ENCODE measurements at places on chromosomes 6 and 20.

DNA sequence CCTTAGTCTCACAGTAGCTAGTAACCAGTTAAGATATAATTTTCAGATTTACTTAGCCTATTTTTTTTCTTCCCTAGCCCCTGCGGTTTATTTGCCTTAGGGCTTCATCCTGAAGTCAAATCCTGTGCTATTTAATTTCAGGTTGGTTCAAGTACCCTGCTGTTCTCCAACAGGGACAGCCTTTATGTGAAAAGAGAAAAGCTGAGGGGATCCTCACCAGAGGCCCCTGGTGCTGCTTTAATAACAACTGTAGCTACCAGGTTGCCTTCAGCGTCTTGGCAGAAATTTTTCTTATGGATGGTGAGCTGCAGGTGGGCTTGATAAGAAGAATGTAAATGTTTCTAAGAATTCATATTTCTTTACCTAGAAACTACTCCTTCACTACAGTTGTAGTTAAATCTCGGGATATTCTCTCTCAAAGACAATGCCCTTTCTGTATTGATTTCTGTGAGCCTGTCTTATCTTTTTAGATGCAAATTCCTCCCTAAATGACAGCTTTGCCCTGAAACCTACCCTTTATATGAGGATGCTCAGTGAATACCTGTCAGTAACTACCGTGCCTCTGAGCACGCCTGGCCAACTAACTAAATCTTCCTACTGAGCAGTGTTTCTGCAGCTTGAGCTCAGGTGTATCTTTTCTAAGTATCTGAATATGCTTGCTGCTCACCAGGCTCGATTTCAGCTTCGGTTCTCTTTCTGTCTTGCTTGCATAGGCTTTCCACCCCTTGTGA, 320.5 kb downstream of the MMUT start:
- no peak for DNase-seq

DNA sequence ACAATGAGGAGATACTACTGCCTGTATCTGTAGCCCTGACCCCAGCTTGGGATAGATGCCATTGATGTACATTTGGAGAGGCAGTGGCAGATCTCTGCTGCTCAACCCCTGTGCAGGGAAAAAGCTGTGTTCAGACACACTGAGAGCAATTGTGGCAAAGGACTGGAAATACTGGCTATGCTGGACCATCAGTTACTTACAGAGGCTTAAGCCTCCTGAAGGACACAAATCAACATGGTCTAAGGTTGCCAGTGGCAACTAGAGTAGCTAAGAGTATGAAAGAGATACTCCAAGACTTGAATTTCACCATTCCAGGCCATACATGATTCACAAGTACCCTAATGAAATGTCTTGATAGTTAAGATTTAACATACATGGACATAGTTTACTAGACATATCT, 32.4 kb upstream of the ENPP4 start:
- DNase-seq: no peak

- DNase-seq: no peak
These were observed 1.1 kb downstream of the GLP1R start for GRCh38 chr6:39049575-39050283.

DNA sequence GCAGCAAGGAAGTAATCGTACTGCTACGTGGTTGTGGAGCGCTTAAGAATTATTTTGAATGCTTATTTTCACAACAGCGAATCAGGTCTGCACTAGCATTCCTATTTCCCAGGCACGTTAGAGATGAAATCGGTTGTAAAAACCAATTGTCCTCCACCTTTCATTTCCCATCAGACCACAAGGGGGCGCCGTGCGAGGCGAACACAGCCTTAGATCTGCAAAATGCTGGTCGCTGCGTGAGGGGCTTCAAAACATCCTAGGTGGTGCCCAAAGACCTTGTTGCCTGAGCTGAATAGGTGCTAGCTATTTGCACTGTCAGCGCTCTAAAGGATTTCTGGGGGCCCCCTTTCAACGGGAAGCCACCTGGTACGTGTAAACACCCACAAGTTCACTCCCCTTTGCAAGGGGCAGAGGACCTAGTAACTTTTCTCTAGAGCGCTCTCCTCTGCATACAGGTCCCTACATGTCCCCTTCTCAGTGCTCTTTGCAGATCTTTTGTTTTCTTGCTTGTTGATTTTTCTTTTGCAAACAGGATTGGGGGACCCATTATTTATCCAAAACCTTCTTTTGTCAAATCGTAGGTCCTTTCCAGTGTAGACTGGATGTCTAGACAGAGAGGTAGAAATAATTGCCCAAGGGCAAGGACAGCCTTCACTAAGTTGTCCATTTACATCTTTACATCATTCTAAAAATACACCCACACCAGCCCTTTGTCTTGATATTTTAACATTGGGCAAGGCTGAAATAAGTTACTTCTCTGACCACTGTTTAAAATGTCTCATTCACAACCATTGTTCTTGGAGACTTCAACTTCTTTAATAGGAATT, 59.8 kb downstream of the NEDD9 start:
- peak; percentile 78 for DNase-seq

DNA sequence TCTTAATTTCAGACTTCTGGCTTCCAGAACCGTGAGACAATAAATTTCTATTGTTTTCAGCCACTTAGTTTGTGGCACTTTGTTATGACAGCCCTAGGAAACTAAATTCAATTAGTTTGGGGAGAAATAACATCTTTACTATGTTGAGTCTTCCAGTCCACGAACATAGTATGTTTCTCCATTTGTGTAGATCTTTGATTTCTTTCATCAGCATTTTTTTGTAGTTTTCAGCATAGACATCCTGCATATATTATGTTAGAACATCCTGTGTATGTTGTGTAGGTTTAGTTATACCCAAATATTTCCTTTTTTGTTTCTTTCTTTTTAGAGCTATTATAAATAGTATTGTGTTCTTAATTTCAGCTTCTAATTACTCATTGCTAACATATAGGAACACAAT, 18.0 kb upstream of the HMGA1 start:
- DNase-seq: no peak

GRCh38 chr20:55880361-55880760, 125.0 kb downstream of the CBLN4 start:
- no peak for DNase-seq

DNA sequence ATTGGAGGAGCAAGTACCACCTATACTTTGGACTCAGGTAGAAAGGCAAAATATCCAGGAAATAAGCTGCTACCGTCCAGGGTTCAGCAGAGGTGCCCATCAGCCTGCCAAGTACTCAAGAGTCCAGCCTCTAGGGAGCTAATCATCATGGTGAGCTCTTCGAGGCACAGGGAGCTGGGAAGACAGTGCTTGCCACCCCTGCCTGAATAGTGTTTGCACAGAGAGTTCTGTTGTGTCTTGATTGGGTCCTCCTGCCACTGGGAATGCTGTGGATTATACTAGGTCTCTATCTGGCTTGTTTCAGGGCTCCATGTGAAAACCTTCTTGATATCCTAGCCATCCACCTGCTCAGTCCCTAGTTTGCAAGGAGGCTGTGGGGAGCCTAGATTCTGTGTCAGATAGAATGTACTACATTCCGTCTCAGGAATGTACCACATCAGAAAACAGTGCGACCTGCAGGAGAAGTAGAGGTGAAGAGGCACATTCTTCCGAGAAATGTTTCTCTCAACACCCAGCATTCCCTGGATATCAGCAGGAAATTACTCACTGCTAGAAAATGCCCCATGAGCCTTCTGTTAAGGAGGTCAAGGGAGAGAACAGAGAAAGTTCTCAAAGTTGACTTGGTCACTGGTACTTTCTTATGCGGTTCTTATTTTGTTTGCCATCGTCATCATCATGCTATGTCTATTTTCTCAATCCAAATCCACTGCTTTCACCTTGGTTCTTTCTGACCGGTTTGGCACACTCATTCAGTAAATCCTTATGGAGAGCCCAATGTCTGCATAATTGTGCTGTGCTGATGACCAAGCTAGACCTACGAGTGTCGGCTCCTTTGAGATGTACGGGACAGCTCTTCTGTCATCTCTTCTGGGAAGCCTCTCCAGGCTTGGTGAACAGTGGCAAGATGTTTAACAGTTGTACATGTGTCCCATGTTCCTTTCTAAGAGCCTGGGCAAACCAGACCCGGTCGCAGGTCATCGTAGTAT, 30.7 kb downstream of the PTPN1 start:
- DNase-seq: no peak

DNA sequence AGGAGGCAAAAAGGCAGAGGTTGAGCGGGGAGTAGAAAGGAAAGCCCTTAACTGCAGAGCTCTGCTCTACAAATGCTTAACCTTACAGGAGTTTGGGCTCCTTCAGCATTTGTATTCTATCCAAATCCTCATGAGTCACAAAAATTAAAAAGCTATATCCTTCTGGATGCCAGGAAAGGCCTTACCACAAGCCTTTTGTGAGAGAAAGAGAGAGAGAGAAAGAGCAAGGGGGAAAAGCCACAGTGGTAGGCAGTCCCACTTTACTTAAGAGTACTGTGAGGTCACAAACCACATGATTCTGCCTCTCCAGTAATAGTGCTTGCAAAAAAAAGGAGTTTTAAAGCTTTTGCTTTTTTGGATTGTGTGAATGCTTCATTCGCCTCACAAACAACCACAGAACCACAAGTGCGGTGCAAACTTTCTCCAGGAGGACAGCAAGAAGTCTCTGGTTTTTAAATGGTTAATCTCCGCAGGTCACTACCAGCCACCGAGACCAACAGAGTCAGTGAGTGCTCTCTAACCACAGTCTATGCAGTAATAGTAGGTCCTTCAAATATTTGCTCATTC, at the start of gene RUNX2:
TSS of gene RUNX2 (plus strand) at position 375 of the 567 bp plus-strand sequence. CDS start 397 bp downstream, outside the sequence.
- peak; percentile 24 for DNase-seq

GRCh38 chr6:136963259-136963658, 41.2 kb downstream of the SLC35D3 start:
- DNase-seq: no peak

GRCh38 chr6:82025271-82025670, 222.3 kb downstream of the IBTK start:
- no peak for DNase-seq

- peak; percentile 30 for DNase-seq
These were observed 126.9 kb downstream of the KCNQ5 start for GRCh38 chr6:72748759-72749158.

DNA sequence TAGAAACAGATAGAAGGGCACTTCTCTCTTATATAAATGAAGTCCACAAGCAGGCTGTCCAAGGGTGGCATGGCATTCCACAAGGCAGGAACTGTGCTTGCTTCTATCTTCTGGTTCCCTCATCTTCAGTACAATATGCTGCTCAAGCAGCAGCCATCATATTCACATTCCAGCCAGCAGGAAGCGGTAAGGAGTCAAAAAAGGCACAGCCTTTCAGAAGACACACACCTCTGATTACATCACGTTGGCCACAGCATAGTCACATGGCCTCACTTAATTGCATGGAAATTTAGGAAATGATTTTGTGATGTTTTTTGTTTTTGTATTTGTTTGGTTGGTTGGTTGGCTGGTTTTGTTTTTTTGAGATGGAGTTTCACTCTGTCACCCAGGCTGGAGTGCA, 19.0 kb downstream of the REM1 start:
- DNase-seq: no peak

- no peak for DNase-seq
These were observed 72.7 kb upstream of the GATA5 start for GRCh38 chr20:62548471-62548870.

GRCh38 chr20:63873477-63873971, 8.5 kb downstream of the TPD52L2 start:
- DNase-seq: peak; percentile 17

DNA sequence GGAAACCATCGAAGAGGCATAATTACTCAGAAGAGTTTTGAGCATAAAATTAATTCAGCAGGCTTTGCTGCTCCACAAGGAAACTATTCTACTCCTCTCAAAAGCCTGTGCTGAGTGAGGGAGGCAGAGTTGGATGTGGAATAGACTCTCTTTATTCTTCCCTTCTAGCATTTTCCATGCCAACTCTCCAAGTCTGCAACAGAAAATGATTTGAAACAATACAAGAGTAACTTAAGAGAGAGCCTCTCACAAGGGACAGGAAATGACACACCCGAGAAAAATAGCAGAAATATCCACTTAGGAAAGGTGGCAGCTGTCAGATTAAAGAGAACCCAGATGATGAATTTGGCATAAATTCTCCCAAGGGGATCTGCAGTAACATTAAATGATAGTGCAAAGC, 26.3 kb upstream of the LAMP5 start:
- peak; percentile 37 for DNase-seq

DNA sequence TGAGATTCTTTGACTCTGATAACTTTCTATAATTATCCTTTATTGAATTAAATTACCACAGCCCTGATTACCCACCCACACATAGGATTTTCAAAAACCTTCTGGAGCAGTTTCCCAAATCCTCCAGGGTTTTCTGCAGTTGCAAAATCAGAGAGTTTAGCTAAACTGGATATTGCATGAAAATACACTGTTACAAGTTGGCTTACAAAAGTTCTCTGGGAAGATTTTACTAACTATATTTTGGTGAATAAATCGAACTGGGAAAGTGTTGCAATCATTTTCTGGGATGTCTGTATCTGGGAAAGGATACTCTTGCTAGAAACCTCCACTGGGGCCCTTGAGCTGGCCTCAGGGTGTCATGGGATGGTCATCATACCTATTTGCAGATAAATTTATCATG, 97.6 kb upstream of the STMND1 start:
- DNase-seq: no peak

DNA sequence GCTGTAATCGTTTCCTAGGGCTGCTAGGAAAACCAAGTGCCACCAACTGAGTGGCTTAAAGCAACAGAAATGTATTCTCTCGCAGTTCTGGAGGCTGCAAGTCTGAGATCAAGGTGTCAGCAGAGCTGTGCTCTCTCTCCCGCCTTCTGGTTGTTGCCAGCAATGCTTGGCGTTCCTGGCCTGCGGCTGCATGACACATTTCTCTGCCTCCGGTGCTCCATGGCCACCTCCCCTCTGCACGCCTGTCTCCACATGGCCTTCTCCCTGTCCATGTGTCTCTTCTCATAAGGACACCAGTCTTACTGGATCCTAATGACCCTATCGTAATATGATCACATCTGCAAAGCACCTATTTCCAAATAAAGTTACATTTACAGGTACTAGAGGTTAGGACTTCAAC, 91.7 kb upstream of the AKAP12 start:
- DNase-seq: no peak

GRCh38 chr6:16278048-16278724, 39.8 kb downstream of the GMPR start:
- DNase-seq: peak; percentile 81

DNA sequence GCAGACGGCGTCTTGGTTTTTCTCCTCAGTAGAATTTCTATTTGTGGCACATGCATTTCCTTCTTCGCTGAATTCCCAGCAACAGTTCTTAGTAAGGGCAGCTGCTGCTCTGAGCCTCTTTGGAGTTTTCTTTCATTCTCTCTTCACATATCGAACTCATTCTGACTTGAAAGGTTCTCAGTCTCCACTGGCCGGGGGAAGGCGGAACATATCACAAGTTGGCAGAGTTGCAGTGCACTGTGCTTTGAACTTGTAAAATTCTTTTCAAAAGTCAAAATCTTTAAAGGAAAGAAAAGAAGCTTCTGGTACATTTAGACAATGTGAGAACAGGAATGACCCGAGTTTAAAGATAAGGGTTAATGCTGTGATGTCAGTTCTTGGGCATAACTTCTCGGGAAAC, 286.1 kb upstream of the MAP3K7 start:
- peak; percentile 10 for DNase-seq

All from tongue (tissue), 3 donors.